ENCODE measurements at places on chromosomes 4 and X. TPM values are rescaled to one million over a fixed set of nuclear protein-coding genes. Genes with fewer than 3 reads are reported as not detected.

Gene SULT1E1
- total RNA-seq = 1.2 TPM

Gene WDR17
- 1.4 TPM for total RNA-seq

Gene KLHL13
- total RNA-seq = 5.1 TPM

Gene BLOC1S4
- 25.3 TPM for total RNA-seq

Gene STK32B
- 1.1 TPM for total RNA-seq

Gene SHOX
- not detected for total RNA-seq
